ENCODE measurements at places on chromosomes 4 and X.

- DNase-seq: peak; percentile 32
These were observed 8.8 kb downstream of the TMEM255A start for GRCh38 chrX:120302434-120302833.

GRCh38 chr4:101599620-101600019, 190.9 kb upstream of the BANK1 start:
- no peak for DNase-seq

DNA sequence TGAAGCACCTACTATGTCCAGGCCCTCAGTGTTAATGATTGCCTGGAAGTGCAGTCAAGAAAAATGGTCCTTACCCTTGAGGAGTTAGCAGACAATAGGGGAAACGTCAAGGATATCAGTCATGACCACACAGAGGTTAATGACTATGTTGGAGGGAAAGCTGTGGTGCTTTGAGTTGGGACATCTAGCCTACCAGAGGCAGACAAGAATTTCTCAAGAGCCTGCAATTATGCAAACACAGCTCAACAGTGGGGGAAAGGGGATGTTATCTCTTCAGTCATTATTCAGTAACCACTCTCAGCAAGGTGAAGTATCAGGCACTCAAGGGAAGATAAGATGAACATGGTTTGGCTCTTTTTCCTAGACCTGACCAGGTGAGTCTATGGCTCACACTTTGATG, 7.0 kb upstream of the FGFBP1 start:
- DNase-seq: no peak

DNA sequence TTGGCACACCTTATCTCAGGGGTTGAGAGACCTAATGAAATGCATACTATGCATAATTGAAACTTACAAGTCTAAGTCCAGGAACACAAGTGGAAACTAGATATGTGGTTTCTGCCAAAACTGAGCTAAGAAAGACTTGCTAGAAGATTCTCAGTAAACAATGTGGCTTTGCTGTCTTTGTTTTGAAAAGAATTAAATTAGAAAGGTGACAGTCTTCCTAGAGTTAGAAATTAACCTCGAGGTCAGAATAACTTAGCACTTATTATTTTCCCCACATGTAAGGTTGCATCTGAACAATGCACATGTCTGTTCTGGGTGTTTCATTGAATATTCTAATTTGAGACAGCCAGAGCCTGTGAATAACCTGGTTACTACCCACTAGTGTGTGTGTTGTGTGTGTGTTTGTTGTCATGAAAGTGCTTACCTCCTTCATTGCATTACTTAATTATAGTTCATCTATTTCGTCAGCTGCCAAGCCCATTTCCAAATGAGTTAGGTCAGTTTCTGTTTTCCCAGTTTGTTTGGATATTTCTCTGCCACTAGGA, 1.5 kb downstream of the EREG start:
- DNase-seq: no peak

- DNase-seq: peak; percentile 52
These were observed 131.2 kb upstream of the STX18 start for GRCh38 chr4:4673070-4673469.

GRCh38 chr4:119726505-119726904, 97.9 kb upstream of the PDE5A start:
- no peak for DNase-seq

DNA sequence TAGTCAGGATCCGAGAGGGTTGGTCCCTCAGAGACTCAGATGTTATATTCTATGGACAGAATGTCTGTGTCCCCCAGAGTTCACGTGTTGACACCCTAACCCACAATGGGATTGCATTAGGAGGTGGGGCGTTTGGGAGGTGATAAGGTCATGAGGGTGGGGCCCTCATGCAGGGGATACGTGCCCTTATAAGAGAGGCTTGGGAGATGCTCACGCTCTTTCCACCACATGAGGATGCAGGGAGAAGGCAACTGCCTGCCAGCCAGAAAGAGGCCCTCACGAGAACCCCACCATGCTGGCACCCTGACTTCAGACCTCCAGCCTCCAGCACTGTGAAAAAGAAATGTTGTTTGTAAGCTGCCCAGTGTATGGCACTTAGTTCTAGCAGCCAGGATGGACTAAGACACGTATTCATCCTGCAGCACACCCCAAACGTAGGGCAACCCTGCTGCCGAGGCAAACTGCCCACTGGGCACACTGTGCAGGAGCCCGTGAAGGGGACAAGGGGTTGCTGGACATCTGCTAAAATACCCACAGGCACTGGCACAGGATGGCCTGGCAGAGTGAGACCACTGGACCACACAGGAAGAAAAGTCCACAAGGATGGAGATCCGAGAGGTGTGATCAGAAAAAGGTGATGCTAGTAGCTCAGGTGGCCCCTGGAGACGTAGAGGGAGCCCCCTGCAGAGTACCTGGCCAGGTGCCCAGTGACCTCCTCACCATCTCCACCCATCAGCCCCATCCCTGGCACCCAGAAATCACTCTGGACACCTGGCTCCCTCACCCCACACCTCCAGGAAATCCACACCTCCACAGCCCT, 62.7 kb downstream of the HTRA3 start:
- no peak for DNase-seq

DNA sequence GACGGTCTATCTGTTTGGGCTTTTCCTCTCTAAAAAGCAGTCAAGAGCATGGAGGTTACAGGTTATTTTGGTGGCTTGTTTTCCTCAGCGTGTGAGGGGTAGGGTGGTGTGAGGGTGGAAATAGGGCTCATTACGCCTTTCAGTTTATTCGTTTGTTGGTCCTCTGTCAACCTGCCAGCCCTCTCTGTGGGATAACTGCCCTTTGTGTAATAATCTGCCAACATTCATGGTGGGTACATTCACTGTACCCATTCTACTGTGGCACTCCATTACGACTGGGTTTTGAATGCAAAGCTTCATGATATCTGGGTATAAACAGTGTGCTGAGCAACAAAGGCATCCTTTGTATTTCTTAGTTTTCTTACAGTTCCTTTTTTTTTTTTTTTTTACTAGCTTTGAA, 136.4 kb downstream of the ADGRL3 start:
- DNase-seq: peak; percentile 89

- no peak for DNase-seq
These were observed 107.1 kb downstream of the IDS start for GRCh38 chrX:149398027-149398426.

- peak; percentile 38 for DNase-seq
These were observed 32.6 kb upstream of the MSMO1 start for GRCh38 chr4:165294907-165295306.

DNA sequence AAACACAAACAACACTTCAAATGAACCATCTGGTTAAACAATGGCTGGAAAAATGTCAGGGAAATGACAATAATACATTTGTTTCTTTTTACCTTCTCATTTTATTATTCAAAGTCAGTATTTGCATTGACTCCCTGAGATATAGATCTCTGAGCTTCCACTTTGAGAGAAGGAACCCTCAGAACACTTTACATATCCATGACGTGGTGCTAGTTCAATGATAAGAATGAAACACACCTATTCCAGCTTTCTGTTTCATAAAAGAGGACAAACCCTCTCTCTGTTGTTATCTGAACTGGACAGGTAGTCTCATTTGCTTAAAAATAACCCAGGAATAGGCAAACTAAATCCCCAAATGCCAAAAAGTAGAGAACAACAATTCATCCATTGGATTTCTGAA, 65.3 kb upstream of the CCSER1 start:
- peak; percentile 57 for DNase-seq

DNA sequence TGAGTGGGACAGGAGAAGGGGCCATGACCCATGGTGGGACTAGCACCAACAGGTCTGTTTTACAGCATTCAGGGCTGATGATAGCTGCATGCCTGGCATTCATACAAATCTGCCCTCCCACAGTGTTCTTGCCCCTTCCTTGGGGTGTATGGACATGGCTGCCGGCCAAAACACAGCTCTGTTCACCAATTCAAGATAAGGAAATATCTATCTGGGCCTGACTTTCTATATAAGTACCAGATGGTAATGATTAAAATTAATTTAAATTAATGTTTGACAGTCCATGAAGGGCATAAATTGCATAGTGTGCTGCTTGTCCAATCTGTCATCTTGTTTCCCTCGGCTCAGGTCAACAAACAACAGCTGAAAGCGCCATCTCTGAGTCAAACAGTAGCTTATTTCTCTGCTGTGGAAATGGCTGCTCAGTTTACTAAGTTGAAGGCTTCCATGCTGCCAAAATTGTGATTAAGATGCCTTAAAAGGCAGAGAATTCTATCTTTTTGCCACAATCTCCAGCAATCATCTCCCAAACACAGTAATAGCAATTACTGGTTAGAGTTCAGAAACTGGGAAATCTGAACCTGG, 67.0 kb upstream of the TSPAN7 start:
- peak; percentile 21 for DNase-seq

- no peak for DNase-seq
These were observed 39.8 kb downstream of the GRIA3 start for GRCh38 chrX:123223859-123224258.

DNA sequence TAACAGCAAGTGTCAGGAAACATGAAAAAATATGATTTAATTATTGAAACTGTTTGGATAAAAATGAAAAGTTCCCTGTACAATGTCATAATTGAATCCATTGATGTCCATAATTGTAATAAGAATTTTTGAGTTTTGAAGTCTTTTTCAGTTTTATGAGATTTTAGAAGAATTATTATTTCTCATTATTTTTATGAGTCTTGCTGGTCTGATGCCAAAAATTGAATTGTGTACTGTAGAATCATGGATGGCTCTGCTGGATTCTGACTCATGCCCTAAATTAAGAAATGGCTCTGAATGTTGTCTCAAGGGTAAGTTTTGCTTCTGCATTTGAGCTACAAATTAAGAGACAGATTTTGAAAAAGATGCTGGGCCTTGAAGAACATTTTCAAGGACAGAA, 132.8 kb upstream of the MAP9 start:
- DNase-seq: no peak

- no peak for DNase-seq
These were observed 45.5 kb downstream of the XIAP start for GRCh38 chrX:123905332-123905731.

GRCh38 chr4:20616848-20617247, 83.4 kb upstream of the PACRGL start:
- no peak for DNase-seq

DNA sequence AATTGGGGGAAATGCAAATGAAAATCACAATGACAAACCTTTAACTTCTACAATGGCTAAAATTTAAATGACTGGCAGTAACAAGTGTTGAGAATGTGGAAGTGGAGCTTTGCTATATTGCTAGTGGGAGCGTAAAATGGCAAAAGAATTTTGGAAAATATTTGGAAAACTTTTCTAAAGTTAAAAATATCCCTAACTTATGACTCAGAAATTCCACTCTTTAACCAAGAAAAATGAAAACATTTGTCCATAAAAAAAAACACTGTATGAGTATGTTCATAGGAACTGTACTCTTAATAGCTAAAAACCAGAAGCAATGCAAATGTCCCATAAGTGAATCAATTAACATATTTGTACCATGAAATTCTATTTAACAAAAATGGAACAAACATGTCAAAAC, 3.6 kb downstream of the TBCK start:
- DNase-seq: no peak
